EL (cell line): ENCODE measurements at places on chromosomes 3 and 15.

- DNase-seq = peak; percentile 30
These were observed 2.9 kb downstream of the NR2F2 start for GRCh38 chr15:96333131-96334016.

- no peak for DNase-seq
These were observed 66.4 kb downstream of the XXYLT1 start for GRCh38 chr3:195204360-195205163.

- DNase-seq = no peak
These were observed 2.9 kb downstream of the SLC22A13 start for GRCh38 chr3:38268522-38268921.

DNA sequence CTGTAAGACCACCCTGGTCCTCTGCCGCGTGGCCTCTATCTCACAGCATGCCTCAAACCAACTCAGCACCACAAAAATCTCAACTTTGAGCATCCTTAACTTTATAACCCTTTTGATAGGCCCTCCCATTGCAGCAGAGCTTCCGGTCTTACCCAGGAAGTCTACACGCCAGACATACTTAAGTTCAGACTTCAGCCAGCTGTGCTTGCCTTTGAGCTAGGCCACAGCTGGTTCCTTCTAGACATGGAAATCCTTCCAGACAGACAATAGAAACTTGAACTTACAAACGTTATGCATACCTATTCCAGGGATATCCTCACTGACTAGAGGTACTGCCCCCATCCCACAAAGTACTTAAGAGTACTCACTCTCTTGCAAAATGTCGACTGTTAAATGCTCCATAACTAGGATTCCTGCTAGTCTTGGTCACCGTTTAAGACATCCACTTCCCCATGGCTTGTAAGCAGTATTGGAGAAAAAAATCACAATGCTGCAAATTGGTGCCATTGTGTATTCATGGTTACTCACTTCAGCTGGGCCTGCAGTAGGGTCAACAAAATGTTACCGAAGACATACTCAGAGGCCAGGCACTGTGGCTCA, 183.5 kb downstream of the TBL1XR1 start:
- no peak for DNase-seq

DNA sequence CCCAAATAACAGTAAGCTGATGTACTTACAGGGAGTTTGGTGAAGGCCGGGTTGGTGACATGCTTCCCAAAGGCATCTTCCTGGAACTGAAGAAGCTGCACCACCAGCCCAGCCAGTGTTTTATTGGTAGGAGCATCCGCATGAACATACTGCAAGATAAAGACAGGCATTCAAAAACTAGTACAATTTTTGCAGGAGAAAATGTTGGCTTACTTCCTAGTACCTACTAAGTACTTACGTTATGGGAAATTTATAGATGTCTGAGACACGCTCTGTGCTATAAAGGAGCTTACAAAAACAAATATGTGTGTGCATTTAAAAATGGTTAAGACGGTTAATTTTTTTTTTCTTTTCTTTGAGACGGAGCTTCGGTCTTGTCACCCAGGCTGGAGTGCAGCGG, 8.9 kb downstream of the SMARCC1 start:
- no peak for DNase-seq

DNA sequence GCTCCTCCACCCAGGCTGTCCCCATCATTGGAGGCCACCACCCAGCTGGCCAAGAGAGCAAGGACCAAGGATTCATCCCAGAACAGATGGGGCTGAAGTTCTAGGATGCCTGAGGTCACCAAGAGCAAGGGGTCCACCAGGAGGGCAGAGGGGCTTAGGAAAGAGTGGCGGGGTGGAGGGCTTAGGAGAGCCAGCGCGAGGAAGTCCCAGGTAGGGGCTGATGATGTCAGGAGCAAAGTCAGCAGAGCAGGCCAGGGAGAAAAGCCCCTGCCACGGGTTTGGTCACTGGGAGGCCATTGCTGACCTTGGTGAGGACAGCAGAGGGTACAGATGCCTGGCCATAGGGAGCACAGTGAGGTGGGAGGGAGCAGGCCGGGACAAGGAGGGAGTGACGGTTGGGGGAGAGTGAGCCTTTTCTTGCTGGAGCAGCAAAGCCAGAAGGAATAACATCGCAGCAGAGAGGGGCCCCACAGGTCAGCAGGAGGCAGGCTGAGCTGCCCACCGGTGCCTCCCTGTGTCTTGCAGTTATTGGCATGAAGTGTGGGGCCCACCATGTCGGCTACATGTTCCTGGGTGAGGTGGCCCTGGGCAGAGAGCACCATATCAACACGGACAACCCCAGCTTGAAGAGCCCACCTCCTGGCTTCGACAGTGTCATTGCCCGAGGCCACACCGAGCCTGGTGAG, 5.2 kb downstream of the PARP3 start:
- DNase-seq = no peak

DNA sequence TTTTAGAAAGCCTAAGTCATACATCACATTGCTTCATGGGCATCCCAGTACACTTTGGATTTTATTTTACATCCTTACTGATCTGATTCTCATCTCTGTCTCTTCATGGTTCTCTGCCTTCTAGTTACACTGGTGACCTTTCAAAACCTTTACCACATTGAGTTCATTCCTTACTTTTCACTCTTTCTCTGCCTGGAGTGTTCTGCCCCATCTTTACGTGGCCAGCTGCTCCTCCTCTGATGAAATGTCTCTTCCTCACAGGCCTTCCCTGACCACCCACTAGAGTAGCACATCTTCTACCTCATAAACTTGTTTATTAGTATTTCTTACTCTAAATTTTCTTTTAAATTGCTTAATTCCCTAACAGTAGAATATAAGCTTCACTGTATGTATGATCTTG, 17.7 kb downstream of the CTNNB1 start:
- peak; percentile 11 for DNase-seq

- peak; percentile 53 for DNase-seq
These were observed 63.1 kb upstream of the GOLGA6B start for GRCh38 chr15:72591361-72591760.

- DNase-seq = no peak
These were observed 149.8 kb upstream of the BNIP2 start for GRCh38 chr15:59838900-59839299.

GRCh38 chr15:99412626-99413025, 153.2 kb upstream of the MEF2A start:
- no peak for DNase-seq

GRCh38 chr3:47491186-47491585, 15.4 kb upstream of the SCAP start:
- DNase-seq = no peak

DNA sequence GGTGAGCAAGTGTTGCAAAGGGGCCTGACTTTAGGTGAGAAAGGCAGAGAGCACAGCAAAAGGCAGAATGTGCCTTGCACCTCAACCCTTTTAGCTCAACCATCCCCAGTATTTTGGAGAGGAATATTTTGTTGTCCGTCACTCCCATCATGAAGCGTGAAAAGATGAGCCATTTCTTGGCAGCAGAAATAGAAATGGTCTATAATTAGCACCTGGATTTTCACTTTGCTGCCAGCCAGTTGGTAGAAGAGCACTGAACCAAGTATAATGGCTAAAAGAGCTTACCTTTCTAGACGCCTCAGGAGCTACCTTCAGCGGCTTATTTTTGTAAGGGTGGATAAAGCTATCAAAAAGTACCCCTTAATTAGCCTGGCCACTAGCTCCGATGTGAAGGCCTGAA, 406.7 kb downstream of the OCA2 start:
- DNase-seq = no peak

DNA sequence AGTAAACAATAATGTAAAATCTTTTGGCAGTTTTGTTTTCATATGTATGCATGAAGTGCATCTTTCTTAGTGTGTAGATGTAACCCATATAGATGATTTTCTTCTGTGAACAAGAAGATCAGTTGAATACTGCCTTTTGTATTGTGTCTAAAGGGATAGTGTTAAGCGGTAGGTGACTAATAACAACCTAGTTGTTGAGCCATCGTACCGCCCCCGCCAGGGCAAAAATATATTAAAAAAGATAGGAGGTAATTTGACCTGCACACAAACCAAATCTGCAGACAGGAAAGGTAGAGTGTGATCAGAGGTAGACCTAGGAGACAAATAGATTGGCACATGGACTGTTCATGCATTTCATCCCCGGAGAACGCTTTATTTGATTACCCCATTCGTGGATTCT, 3.3 kb upstream of the GMNC start:
- no peak for DNase-seq

- no peak for DNase-seq
These were observed 3.9 kb downstream of the CAMK1 start for GRCh38 chr3:9765865-9766264.

- no peak for DNase-seq
These were observed 218.5 kb upstream of the CMC1 start for GRCh38 chr3:28022916-28023315.

- DNase-seq = no peak
These were observed 4.0 kb downstream of the MAP2K1 start for GRCh38 chr15:66390678-66391077.
